ENCODE measurements at places on chromosomes 6 and 20.

GRCh38 chr6:42370323-42370985 is 81.3 kb downstream of the TRERF1 start:
- DNase-seq: no peak

- no peak for DNase-seq
Observed at GRCh38 chr6:30507849-30508827, 18.8 kb downstream of the HLA-E start.

DNA sequence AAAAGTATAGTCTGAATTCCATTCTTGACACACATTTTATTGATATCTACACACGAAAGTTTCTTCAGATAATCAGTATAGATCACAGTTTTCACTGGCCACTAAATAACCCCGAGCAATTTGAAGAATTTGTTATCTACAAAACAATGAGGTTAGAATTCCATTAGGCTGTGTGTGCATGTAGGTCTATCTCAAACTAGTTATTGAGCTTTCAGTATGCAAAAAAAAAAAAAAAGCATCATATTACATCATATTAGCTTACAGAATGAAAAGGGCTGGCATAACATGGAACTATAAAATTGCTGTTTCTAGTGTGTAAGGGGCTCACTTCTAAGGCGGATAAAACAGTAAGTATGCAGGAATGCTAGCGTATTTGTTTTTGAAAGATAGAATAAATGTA is 59.5 kb upstream of the ADGRG6 start:
- DNase-seq: no peak

DNA sequence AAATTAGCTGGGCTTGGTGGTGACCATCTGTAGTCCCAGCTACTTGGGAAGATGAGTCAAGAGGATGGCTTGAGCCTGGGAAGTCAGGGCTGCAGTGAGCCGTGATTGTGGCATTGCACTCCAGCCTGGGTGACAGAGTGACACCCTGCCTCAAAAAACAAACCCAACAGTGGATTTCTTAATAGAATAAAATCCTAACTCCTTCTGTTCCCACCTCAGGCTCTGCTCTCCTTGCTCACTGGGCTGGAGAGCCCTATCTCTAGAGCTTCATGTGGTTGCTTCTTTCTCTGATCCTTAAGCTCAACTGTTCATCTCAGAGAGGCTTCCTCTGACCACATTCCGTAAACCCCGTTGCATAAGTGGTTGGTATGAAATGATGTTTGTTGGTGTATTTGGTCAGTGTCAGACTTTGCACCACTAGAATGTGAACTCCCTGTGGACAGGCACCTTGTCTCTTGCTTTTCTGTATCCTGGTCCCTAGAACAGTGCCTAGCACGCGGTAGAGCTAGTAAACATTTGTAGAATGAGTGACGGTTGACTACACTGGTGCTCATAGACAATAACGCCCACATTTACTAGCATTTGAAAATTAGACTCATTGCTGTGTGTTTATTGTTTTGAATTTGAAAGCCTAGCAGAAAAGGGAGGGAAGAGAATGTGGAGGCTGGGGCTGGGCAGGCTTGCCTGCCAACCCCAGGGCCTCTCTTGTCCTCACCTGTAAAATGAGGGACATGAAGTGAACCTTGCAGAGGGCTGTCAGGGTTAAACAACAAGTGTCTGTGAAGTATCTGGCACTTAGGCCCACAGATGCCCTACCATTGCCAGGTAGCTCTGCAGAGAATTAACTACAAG is 4.2 kb downstream of the MAPRE1 start:
- no peak for DNase-seq

GRCh38 chr20:47334022-47334551 is 22.4 kb downstream of the ZMYND8 start:
- peak; percentile 71 for DNase-seq

GRCh38 chr6:38012573-38012972 is 193.0 kb downstream of the ZFAND3 start:
- no peak for DNase-seq

All from Caki2 (cell line).